ENCODE measurements at places on chromosomes 7 and 10.

DNA sequence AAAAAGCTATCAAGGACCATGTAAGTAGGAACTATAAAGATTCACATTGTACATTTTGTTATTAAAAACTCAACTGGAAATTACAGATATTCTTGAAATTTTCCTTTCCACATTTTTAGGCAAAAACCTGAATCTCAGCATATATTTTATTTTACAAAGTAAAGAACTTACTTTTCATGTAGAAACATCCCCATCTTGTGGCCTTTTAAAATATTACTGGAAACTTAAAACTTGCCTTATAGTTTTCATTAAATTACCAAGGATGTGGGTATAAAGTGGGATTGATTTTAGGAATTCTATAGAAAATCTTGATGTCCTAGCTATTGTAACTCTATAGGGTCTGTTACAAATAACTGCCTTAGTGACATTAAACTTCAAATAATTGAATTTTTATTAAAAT lies 10.6 kb downstream of the DBF4 start:
- no peak for DNase-seq

DNA sequence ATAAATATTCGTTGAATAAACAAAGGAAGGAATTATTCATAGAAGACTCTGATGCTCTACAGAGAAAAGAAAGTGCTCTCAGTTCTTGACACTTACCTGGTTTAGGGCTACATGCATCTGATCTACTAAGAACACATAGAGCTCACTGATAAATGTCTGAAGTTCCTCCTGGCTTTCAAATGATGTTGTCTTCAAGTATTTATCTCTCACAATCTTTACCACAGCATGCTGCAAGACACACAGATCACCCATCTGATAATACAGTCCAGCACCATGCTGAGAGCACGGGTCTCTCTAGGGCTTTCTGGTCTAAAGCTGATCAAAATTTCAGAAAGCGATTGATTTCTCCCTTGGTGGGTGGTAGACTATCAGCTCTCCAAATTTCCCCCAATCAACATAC lies 44.5 kb upstream of the MRPS16 start:
- no peak for DNase-seq

- DNase-seq, result no peak
These were observed 6.2 kb upstream of the BAG3 start for GRCh38 chr10:119644994-119645393.

DNA sequence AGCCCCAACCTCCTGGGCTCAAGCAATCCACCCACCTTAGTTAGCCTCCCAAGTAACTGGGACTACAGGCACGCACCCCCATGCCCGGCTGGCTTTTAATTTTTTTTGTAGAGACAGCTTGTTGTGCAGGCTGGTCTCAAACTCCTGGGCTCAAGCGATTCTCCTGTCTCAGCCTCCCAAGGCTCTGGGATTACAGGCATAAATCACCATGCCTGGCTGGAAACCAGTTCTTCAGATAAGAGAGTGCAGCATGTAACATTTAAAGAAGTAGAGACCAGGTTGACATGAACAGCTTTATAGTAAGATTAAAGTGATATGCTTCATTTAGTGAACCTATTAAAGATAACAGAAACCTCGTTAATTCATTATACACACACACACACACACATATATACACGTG lies 167.9 kb upstream of the KAT6B start:
- no peak for DNase-seq

DNA sequence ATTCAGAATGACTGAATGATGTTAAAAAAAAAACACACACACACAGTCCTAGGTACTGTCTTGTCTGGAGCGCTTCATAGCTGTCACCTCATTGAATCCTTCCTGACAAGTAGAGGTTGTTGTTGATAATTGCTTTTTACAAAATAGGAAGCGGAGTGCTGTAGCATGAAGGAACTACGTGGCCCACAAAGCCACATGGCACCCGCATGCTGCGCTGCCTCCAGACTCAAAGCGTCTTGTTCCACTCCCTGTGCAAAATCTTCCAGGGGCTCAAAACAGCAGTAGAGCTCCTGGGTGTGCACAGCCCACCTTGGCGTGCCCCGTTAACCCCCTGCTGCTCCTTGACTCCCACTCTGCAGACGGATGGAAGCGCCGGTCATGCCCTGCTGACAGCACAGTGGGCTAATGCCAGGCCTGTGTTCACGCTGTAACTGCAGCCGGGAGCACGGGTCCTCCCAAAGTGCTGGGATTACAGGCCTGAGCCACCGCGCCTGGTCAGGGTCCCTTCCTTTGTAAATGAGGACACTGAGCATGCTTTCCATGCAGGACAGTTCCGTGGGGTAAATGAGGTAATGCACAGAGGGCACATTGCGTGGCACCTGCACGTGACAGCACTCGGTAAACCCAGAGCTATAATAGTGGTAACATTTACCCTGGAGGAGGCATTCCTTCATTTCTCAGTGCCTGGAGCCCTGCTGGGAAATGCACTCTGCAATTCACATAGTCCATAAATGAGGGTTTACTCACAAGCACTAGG lies 91.1 kb upstream of the GNA12 start:
- no peak for DNase-seq

DNA sequence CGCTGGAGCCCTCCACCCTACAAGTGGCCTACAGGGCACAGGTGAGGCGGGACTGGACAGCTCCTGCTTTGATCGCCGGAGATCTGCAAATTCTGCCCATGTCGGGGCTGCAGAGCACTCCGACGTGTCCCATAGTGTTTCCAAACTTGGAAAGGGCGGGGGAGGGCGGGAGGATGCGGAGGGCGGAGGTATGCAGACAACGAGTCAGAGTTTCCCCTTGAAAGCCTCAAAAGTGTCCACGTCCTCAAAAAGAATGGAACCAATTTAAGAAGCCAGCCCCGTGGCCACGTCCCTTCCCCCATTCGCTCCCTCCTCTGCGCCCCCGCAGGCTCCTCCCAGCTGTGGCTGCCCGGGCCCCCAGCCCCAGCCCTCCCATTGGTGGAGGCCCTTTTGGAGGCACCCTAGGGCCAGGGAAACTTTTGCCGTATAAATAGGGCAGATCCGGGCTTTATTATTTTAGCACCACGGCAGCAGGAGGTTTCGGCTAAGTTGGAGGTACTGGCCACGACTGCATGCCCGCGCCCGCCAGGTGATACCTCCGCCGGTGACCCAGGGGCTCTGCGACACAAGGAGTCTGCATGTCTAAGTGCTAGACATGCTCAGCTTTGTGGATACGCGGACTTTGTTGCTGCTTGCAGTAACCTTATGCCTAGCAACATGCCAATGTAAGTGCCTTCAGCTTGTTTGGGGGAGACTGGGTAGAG lies at the start of gene COL1A2:
Gene COL1A2, plus strand, starts transcription at position 459 of the 704 bp plus-strand sequence. Its CDS starts 137 bp downstream, at position 596.
- no peak for DNase-seq

- DNase-seq, result no peak
These were observed 308.4 kb downstream of the ZNF248 start for GRCh38 chr10:37549054-37549453.

DNA sequence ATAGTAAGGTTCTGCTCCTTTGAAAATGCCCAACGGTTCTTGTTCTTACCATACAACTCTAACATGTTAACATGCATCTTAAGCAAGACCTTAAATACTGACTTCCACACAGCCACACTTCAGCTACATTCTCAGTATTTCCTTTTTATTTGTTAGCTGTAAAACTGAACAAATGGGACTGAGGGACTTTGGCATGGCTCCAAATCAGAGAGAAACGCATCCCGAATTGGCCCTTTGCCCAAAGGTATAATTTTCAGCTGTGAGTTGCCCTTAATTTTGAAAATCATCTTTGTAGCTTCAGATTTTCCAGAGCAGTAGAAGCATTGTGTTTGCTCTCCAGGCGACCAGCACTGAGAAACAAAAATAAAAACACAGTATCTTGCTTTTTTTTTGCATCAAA lies 56.4 kb downstream of the NEUROD6 start:
- DNase-seq, result no peak

DNA sequence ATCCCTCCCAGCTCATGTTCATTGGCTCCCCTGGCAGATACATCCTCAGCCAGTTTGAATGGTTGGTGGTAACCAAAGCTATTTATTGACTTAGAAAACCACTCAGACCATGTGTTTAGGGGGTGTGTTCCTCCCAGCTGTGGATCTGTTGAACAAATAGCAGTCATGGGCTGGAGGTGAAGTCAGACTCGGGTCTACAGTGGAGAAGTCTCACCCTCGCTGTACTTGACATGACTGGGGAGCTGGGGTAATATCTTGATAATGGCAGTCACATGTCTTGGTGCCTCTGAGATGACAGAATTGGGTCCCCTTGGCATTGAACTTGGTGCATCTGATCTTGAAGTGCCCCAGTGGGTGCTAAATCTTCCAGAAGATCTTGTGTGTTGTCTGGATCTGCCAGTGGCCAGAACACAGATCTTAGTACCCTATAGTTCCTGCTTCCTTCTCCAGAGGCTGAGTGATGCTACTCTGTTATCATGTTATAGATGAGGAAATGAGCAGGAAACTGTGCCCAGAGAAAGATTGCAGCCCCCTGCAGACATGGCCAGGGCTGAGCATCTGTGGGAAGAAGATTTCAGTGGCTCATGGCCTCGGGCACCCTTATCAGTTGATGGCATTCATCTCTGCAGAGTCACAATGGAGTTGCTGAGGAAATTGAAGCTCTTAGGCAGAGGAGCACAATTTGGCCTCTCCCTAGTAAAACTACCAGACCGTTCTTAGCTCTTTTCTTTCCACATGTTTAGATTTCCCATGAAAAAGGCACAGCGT lies 50.4 kb downstream of the ADRA2A start:
- DNase-seq, result no peak

GRCh38 chr10:24215196-24215595 lies 6.3 kb downstream of the KIAA1217 start:
- DNase-seq, result no peak

- no peak for DNase-seq
These were observed at the start of gene KAZALD1 for GRCh38 chr10:101061624-101062231. Gene KAZALD1 (plus strand): TSS chr10:101061989. CDS start chr10:101062593, 604 bp downstream.
